Left renal cortex interstitium (tissue), 4 donors: ENCODE measurements at places on chromosomes 4 and X.

- no peak for DNase-seq
Measured at GRCh38 chrX:36577006-36577405, 431.2 kb upstream of the FAM47C start.

DNA sequence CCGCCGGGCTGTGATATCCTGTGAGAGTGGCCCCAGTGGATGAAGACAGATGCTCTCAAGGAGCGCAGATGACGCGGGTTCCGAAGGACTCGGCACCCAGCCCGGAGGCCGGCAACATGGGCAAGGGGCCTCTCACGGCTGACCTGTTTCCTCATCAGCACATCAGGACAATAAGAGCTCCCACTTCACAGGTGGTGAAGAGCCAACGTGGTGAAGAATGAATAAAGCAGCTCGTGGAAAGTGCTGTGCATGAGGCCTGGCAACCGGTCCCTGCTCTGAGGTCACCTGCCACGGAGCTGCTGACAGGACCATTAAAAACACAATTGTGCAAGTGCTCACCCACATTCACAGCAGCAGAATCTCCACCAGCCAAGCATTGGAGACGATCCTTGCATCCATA, 22.9 kb downstream of the ABLIM2 start:
- DNase-seq, result no peak

DNA sequence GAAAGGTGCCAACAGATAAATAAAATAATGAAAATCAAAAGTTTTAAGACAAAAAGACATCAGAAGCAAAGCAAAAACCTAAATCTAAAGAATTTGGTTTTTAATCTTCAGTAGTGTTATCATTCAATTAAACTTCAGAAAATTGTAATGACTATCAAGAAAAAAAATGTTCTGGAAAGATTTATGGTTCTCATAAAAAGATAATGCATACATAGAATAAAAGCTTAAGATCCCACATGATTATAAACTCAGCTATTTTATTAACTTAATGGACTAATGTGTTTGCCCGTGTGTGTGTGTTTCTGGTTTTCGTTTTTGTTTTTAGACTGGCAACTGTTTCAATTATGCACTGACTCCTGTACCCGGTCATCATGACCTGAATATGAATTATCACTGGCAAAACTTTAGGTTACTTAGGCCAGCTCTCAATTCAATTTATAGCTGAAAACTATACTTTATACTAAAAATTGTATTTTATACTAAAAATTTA, 217.5 kb upstream of the DKK2 start:
- no peak for DNase-seq

- DNase-seq, result no peak
Measured at GRCh38 chr4:87704001-87704400, 53.9 kb downstream of the DMP1 start.

DNA sequence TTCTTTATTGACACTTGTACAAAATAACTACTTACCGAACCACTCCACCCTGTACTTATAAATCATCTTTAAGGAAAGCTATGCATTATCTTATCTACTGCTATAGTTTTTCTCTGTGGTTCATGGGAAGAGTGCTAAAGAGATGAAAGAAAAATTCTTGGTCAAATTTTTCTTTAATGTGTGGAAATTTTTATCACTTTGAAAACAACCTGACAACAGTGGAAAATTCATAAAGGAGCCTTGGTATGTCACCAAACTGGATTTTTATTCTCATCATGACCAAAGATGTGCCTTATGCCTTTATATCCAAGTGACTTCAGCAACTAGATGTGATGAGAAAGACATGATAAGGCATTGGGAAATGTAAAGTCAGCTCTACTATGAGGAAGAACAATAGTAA, 67.2 kb upstream of the SPP1 start:
- no peak for DNase-seq
